Prostate gland (tissue), 2 donors: ENCODE measurements at places on chromosomes 1 and 21. TPM values are rescaled to one million over a fixed set of nuclear protein-coding genes. Genes with fewer than 3 reads are reported as not detected.
A peak's percentile ranks its signal among the peaks of the same experiment; 100 is the strongest.

Gene KPRP
- total RNA-seq: 0.57 TPM

Gene KCNE2
- not detected for total RNA-seq

Gene TMIGD3
- total RNA-seq: 11.4 TPM

Gene KRTAP13-2
- not detected for total RNA-seq

Gene AMY1A
- total RNA-seq: not detected

Gene NHLH1
- not detected for total RNA-seq

DNA sequence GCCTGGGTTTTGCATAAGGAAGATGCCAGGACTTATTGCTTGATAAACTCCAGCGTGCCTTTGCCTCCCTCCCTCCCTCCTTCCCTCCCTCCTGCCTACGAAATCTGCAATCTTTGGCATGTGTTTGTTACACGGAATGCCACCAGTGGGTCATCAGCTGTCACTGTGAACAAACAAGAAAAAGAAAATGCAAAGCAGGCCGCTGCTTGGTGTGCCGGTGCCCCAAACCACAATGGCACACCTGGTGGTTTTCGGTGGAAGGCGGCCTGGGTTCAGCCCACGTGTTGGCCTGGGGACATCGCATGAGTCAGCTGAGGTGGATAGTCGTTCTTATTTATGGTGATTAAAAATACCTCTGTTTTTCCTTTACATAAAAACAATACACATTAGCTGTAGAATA is 16.3 kb upstream of the IFNLR1 start:
- no peak overlapping the region for H3K4me3 ChIP-seq
- peak; percentile 71 for DNase-seq
- H3K27ac ChIP-seq: peak overlapping the region; percentile 84

GRCh38 chr21:44448651-44449131 is 6.6 kb upstream of the LRRC3 start:
- no peaks in the 10 kb centered on the region for H3K36me3 ChIP-seq
- H3K4me3 ChIP-seq: no peak overlapping the region
- no peaks in the 10 kb centered on the region for H3K4me1 ChIP-seq

DNA sequence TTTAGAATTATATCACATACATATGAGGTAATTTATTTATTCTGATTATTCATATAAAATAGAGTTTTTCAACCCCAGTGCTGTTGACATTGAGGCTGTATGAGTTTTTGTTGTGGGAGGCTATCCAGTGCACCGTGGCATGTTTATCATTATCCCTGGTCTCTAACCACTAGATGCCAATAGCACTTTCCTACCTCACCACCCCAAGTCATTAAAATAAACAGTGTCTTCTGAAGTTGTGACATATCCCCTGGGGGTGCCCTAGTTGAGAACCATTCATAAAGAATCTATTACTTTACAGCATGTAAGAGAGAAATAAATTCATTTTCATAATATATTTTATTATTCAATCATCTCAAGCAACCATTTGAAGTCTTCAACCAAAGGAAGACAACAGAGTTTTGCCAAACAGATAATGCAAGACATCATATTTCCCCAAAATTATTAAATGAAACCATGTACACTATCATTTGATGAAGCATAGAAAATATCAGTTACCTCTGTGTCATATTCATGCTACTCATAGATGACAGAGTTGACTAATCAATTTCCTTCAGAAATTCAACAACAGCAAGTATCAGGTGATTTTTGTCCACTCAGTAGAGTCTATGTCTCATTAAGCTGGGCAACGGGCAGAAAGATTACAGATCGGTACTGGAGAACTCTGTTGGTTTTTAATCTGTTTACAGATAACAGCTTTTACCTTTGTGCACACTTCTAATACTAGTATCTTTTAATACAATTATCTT is 39.5 kb upstream of the RGS1 start:
- no peak for DNase-seq
- no peaks in the 10 kb centered on the region for H3K27me3 ChIP-seq
- no peaks in the 10 kb centered on the region for H3K36me3 ChIP-seq
- no peaks in the 10 kb centered on the region for H3K4me1 ChIP-seq

DNA sequence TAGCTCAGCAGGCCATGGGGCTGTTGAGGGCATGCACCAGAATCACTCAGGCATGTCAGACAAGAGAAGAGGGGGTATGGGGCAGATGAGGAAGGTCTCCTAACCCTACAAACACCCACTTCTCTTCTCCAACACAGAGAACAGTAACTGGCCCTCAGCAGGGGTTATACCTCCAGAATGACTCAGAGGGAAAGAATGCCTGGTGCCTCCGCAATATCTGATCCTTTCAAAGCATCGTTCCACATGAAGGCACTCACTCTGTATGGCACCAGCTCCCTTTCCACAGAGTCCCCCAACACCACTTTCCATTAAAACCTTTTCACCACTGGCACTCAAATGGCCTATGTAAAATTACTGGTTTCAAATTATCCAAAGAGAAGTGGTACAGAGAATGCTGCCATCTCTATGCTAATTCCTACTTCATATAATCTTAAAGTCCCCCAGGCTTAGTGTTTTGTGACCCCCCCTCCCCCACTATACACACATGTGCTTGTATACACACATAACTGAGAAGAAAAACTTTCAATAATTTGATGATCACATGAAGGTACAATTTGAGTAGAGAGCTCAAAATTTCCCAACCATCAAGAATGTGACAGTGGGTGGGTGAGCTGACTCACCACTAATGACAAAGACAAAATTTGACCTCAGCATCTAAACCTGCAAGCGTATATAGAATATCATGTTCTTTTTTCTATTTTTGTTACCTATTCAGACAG is 91.5 kb downstream of the SIPA1L2 start:
- H3K27ac ChIP-seq: no peak overlapping the region
- H3K4me3 ChIP-seq: no peak overlapping the region
- no peak for DNase-seq
- no peaks in the 10 kb centered on the region for H3K36me3 ChIP-seq

- H3K27me3 ChIP-seq: no peaks in the 10 kb centered on the region
- no peak overlapping the region for H3K4me3 ChIP-seq
- no peaks in the 10 kb centered on the region for H3K36me3 ChIP-seq
- no peak overlapping the region for H3K27ac ChIP-seq
Observed at GRCh38 chr1:185170291-185170848, 13.4 kb downstream of the SWT1 start.

DNA sequence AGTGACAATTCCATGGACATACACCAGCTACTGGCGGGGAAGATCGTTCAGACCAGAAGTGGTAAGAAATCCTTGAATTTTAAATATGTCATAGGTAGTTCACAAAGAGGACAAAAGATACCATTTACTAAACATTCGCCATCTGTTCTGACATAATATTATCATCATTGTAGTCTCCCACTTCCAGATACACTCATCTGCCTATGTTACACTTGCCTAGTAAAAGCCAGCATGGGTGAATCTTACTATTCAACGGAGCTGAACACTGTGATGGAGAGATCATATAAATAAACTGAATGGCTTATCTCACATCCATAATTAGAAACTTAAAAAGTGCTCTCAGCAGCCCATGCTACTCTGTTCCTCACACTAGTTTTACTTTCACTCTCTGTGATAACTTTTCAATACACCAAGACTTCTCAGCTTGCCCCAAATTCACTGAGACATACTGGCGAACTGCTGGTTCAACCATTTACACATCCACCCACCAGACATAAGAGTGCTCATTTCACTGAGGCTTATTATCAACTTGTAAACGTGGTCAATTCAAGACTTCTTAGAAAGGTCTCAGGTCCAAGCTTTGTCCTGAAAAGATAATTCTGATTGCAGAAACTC is 463 bp upstream of the PRRC2C start:
- no peaks in the 10 kb centered on the region for H3K27me3 ChIP-seq
- H3K4me3 ChIP-seq: peak overlapping the region; percentile 82
- no peaks in the 10 kb centered on the region for H3K36me3 ChIP-seq
- DNase-seq: no peak

DNA sequence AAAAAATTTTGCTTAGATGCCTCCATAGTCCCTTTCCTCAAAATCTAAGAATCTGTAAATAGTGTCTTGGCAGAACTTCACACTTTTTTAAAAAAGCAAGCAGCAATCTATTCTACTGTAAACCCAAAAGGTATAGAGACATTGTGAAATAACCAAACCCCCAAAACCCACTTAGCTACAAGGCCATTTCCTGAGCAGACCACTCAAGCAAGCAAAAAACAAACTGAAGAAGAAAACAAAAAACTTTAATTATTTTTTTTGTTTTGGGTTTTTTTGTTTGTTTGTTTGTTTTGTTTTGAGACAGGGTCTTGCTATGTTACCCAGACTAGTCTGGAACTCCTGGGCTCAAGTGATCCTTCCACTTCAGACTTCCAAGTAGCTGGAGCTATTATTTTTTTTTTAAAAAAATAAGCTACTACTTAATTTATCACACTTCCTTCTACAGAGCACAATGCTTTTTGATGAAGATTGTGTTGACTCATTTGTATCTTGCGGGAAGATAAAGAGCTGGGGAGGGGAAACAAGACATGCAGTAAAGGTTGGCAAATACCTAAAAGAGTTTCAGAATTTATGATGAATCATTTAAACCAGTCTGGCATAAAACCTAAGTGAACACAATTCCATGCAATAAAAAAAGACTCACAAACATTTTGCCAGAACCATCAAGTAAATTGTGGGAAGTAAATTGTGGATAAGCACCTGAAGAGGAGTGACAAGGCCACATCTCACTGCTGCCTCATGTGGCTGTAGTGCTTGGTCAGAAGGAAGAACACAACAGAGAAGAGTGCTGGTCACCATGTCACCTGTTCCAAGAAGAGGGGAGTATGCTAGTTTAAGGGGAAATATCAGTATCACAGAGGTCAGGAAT is 2.7 kb upstream of the PTPN22 start:
- H3K27me3 ChIP-seq: no peaks in the 10 kb centered on the region
- no peak for DNase-seq
- no peak overlapping the region for H3K27ac ChIP-seq
- H3K36me3 ChIP-seq: no peaks in the 10 kb centered on the region
